Stimulated activated CD8-positive, alpha-beta memory T cell treated with anti-CD3 and anti-CD28 coated beads, Interleukin-7, amount 100 ng/mL, for 24 hours (primary cell): ENCODE measurements at places on chromosomes 13 and 19.

DNA sequence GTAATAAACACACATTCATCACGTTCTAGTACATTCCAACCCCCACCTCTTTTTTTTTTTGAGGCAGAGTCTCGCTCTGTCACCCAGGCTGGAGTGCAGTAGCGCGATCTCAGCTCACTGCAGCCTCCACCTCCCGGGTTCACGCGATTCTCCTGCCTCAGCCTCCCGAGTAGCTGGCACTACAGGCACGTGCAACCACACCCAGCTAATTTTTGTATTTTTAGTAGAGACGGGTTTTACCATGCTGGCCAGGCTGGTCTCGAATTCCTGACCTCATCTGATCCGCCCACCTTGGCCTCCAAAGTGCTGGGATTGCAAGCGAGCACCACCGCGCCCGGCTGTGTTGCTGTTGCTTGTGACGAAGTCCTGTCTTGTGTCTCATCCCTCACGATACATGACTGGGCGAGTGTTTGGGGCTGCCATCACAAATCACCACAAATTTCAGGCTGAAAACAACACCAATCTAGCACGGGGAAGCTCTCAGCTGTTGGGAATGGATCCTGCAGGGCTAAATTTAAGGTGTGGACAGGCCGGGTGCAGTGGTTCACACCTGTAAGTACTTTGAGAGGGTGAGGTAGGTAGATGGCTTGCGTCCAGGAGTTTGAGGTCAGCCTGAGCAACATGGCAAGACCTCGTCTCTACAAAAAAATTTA, 15.7 kb downstream of the MOB3A start:
- DNase-seq, result no peak

DNA sequence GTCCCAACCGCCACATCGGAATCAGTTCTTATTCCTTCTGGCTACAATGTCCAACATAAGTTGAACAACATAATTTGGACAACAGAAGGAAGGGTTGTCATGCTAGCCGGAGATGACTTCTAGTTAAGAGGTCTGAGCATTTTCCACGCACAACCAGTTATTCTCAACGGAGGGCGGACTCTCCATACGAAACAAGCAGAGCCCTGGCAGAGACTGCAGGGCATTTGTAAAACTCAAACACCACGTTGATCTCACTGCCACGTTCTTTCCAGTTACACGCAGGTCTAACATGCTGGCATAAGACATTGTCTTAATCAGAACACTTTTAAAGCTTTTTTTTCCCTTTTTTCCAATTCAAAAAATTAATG, 38.3 kb upstream of the DCUN1D2 start:
- DNase-seq, result no peak

- DNase-seq, result no peak
These were observed 12.8 kb upstream of the WASF3 start for GRCh38 chr13:26544707-26545106.

DNA sequence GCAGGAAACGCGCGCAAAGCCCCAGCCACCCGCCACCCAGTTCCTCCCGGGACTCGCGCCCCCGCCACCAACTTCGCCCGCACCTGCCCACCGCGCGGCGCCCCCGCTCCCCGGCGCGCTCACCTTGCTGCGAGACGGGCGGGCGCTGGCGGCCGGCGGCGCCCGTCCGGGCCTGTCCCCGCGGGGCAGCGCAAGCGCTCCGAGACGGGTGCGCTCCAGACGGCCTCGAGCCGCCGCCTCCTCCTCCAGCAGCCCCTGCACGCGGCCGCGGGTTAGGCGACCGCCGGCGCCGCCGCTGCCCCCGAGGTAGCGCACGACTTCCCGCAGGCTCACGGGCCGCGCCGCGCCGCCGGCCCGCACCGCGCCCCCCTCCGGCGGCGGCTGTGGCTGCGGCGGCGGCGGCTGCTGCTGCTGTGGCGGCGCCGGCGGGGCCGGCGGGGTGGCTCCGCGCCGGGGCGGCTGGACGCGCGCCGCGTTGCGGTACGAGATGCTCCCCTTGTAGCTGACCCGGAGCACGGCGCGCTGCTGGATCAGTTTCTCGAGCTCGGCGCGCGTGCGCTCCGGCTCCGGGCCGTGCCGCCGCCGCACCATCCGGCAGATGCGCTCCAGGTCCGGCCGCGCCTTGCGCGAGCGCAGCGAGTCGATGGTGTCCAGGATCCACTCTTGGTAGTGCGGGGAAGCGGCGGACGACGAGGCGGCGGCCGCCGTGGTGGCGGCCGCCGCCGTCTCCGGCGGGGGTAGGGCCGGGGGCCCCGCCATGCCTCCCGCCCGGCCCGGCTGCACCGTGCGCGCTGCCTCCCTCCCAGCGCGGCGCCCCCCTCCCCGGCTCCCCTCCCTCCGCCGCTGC, 666 bp downstream of the SAMD1 start:
- DNase-seq, result no peak

DNA sequence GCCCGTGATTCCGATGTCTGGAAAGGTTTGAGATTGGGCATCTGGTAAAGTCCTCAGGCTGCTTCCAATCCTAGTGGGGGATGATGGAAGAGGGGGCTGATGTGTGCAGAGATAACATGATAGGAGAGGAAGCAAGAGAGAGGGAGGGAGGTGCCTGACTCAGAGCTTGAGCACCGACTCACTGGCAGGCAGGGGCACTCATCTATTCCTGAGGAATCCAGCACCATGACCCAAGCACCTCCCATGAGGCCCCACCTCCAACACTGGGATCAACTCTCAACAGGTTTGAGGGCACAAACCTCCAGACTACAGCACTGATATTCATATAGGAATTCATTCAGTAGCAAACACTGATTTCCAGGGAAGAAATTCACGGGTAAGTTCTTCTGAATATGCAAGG, 5.6 kb upstream of the SIGLEC9 start:
- DNase-seq, result no peak

GRCh38 chr13:111282425-111282824, 38.0 kb upstream of the TEX29 start:
- no peak for DNase-seq

DNA sequence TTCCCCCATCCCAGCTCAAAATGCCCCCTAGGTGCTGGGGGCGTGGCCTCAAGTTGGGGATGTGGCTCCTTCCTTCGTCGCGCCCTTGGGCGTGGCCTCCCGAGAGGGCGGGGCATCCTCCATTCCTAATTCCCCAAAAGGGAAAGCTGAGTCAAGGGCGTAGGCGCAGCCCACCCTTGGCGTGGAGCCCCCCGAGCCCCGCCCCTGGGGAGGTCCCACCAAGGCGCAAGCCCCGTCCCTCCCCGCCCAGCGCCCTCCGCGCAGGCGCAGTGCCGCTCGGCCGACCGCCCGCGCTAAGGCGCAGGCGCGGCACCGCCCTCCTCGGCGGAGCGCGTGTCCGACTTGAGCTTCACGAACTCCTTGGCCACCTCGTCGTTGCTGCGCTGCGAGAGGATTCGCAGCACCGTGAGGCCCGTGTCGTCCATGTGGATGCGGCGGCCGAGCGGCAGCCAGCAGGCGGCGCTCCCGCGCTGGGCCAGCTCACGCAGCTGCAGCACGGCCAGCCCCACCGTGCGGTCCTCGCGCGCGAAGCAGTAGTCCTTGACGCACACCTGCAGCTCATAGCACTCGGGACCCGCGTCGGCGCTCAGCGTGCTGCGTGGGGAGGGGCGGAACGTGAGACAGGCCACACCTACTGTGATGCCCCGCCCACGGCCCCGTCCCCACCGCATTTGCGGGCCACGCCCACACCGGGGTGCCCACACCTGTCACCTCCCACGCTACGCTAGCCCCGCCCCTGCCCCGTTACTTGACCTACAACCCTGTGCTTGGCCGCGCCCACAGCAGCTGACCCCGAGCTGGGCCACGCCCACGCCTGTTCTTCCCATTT, 50.5 kb downstream of the COLGALT1 start:
- DNase-seq, result peak; percentile 65

GRCh38 chr13:23007426-23007825, 173.4 kb upstream of the SGCG start:
- no peak for DNase-seq

DNA sequence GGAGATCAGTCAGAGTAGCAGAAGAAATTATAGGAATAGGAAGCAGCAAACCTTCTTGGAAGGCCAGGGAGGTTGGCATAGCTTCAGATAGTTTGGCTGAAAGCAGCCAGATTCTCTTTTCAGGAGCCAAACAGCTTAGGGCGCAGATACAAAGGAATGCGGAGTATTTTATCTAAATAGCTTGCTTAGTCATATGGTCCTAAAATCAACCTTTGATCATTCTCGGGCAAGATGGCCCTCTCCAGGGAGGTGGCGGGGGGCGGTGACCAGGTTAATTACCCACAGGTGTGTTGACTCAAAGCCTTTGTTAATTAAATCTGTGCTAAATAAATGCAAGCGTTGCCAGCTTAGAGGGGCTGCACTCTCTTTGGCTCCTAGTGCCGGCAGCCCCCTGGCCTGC, 12.5 kb upstream of the NCR1 start:
- no peak for DNase-seq

GRCh38 chr19:42176649-42176989, 40.9 kb downstream of the DEDD2 start:
- no peak for DNase-seq
